ENCODE measurements at places on chromosomes 3 and 15.
A peak's percentile ranks its signal among the peaks of the same experiment; 100 is the strongest.

- DNase-seq: no peak
These were observed 6.2 kb downstream of the P2RY1 start for GRCh38 chr3:152841131-152841530.

DNA sequence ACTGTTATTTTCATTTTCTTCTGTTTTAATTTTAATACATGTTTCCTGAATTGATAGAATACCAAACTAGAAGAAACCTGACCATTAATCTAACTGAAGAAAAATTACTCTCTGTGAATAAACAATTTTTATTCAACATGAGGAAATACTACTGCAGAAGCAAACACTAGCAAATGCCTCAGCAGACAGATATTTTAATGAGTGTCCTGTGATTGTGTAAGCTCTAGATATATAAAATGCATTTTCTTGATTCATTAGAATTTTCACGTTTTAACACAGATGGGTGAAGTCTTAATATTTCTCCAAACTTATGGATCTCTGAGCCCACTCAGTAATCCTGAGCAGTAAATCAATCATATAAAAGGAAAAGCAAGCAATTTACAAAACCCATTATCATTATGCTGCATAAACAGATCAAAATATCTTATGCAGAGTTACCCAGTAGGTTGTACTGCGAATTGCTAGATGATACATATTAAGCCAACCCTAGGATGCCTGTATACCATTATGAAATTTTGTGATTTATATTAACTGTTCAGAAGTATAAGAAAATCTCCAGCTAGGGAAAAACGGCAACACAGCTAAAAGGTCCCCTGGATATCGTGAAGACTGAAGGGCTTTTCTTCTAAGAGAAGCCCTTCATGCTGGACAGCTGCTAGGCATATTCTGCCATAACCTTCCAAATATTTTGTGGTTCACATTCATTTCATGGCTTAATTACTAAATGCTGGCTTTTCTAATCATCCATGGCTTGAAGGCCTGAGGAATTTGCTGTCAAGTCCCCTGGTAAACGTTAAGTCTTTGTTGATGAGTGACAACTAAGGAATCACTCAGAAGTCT is 157.7 kb upstream of the TGFBR2 start:
- no peak for DNase-seq

GRCh38 chr3:119309591-119309990 is 15.4 kb downstream of the ARHGAP31 start:
- no peak for DNase-seq

DNA sequence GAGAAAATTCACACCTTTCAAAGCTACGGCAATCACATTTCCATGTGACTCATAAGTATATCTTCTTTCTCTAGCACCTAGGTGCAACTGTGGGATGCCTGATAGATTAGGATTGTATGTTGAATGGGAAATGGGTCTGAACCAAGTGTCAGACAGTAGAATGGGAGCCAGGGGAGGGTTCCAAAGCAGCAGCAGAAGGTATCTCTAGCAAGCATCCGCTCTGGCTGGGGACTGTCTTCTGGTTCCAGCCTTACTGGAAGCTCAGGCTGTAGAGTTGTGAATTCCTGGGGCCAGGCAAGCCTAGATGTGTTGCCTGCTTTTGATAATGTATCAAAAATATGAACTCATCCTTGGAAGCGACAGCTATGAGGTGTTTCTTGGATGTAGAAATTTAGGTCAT is 2.1 kb upstream of the CHL1 start:
- no peak for DNase-seq

DNA sequence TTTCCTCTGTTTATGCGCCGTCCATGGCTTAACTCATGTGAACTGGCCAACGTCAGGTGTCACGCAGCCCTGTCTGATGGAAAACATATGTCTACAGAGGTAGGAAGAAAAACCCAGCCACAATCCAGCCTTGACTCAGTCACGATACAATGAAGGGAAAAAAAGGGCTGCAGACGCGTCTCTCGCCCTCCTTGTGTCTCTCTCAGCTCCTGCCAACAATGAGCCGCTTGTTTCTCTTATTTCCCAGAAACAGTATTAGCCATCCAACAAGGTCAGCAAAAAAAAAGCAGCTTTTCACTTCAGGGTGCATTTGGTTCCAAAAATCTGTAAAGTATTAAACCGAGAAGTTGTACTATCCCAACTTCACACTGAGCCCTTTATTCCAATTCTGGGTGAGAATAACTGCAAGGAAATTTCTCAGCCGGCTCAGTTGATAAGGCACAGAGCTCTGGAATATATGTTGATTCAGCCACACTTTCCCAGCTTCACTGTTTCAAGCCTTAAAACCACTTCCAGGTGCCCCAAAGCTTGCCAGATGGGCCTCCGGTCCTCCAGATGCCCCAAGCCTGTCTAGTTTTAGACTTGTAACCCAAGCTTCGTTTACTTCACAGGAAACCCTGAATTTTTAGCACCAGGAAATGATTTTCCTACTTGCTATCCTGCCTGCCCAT is 79.4 kb downstream of the TM4SF4 start:
- no peak for DNase-seq

GRCh38 chr3:186717039-186717457 is at the start of gene KNG1:
TSS of gene KNG1 (plus strand) at chr3:186717359. CDS start at chr3:186717543, 184 bp downstream.
- DNase-seq: no peak

GRCh38 chr15:52227456-52227855 is 36.3 kb upstream of the GNB5 start:
- peak; percentile 58 for DNase-seq

- no peak for DNase-seq
These were observed 41.0 kb downstream of the EPHB3 start for GRCh38 chr3:184602372-184603150.

DNA sequence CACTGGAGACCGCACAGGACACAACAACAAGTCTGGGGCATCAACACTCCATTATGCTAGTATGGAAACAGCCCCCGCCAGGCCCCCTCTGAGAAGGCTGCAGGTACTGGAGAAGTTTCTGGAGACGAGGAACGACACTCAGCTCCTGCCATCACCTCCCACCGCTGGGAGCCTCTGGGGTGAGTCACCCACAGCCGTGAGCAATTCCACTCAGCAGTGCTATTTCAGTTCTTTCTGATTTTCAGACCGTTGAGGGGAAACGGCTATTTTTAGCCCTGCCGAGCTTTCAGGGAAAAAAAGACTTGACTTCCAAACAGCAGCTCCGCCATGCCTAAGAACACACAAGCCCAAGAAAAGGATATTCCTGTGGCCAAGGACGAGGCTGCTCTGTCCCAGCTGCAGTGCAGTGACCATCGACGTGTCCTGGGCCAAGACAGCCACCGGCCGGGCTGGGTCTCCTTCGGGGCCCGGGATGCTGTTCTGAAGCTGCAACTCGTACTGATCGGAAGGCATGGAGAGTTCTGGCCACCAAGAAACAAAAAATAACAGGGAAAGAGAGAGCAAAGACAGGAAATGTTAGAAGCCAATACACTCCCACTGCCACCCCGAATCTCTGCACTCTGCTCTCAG is 40.8 kb downstream of the NUP210 start:
- no peak for DNase-seq

DNA sequence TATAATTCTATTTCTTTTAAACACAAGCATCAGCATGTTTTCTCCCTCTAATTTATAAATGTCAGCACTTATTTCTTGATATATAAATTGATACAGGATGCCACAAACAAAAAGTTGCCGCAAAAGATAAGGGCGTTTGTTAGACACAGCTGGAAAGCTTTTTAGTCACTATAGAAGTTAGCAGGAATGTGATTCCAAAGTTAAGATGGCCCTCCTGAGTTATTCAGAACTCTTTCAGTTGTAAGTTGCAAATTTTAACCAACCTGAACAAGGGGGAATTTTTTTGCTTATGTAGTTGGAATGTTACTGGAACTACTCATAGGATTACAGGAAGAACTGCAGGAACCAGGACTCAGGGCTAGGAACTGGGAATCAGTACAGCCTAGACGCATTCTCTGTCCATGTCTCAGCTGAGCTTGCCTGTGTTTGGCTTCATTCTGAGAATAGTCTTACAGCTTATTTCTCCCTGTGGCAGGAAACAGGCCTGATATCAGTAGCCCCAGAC is 166.3 kb downstream of the VGLL4 start:
- DNase-seq: peak; percentile 11

- DNase-seq: no peak
These were observed 49.5 kb downstream of the WHAMM start for GRCh38 chr15:82858932-82859331.

DNA sequence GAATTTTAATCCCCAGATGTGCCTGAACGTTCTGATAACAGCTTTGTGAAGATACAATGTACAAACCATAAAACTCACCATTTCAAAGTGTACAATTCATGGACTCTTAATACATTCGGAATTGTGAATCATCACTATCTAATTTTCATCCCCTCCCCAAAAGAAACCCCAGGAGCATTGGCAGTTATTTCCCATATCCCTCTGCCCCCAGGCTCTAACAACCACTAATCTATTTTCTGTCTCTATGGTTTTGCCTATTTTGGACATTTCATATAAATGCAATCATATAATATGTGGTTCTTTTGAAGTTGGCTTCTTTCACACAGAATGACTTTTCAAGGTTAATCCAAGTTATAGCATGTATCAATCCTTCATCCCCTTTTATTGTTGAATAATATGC is 25.3 kb downstream of the PRICKLE2 start:
- no peak for DNase-seq

DNA sequence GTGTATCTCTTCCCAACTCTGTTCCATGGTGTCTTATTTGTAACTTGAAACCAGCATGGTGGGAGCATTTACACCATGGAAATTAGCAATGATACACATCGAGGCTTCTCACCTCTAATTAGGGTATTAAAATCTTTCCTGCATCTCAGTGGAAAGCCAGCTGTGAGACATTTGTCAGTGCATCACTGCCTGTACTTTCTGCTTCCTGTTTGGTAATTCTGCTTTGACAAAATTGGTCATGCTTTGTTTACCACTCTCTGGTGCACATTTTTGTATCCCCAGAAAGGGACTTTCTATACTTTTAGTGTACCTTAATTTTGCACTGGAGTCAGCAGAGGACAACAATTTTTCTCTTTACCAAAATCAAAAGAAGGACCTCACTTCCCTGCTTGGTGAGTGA is 402.1 kb downstream of the PDCD6IP start:
- no peak for DNase-seq

- no peak for DNase-seq
These were observed 13.3 kb upstream of the CD47 start for GRCh38 chr3:108103886-108104797.

DNA sequence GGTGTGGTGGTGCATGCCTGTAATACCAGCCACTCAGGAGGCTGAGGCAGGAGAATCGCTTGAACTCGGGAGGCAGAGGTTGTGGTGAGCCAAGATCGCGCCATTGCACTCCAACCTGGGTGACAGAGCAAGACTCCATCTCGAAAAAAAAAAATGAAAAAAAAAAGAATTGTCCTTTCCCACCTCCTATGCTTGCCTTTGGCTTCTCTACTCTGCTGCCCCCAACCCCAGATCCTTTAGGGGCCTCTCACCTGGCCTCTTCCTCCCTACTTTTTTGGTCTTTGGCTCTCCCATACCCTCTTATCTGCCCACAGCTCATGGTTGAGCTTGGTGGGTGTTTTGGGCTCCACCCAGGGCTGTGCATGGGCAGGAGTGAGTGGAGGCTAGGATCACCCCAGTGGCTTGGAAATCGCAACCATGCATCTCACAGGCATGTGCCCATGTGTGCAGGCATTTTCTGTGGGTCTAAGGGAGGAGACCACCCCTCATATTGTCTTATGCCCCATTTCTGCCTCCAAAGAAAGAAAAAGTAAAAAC is 2.1 kb upstream of the SHISA5 start:
- no peak for DNase-seq

Data from endothelial cell (in vitro differentiated cells).